ENCODE measurements at places on chromosomes 1 and 21. TPM values are rescaled to one million over a fixed set of nuclear protein-coding genes. Genes with fewer than 3 reads are reported as not detected.

DNA sequence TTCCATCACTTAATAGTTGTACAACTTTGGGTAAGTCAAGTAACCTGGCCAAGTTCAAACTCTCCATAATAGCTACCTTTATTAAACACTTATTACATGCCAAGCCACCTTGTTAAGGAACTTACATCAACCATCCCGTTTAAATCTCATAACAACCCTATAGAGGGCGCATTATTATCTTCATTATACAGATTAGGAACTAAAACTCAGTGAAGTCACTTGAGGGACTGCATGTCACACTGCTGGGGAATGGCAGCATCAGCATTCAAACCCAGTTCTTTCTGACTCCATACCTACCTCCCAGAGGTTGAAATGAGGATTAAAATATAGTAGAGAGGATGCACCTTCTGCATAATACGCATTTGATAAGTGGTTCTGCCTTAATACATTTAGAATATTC lies 47.1 kb upstream of the PLA2G2C start:
- DNase-seq, result no peak

GRCh38 chr1:39720094-39720999 lies 18.3 kb upstream of the PPIE start:
- DNase-seq, result no peak

The RNU1-2 gene
- total RNA-seq, result not detected

GRCh38 chr1:7893529-7894180 lies 40.8 kb upstream of the UTS2 start:
- DNase-seq, result no peak

All from esophagus muscularis mucosa (tissue), 4 donors.